Activated gamma-delta T cell treated with anti-CD3 and anti-CD28 coated beads, Interleukin-2, amount 50 U/mL, for 16 hours (primary cell): ENCODE measurements at places on chromosomes 2 and 18.

DNA sequence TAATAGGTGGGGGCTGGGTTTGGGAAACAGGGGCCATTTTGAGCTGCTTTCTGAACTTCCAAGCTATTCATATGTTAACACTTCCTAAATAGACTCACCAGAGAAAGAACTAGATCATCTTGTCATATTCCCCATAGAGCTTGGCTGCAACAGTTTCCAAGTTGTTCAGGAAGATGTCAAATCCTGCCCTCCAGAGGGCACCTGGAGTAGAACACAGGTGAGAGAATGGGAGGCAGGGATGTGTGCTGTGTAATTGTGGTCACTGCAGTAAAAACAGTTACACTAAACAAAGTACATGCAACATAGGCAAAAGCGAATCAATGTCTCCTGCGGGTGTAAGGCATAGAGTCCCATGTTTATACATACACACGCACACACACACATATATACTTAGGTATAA is 34.5 kb upstream of the LRRC30 start:
- DNase-seq, result no peak

DNA sequence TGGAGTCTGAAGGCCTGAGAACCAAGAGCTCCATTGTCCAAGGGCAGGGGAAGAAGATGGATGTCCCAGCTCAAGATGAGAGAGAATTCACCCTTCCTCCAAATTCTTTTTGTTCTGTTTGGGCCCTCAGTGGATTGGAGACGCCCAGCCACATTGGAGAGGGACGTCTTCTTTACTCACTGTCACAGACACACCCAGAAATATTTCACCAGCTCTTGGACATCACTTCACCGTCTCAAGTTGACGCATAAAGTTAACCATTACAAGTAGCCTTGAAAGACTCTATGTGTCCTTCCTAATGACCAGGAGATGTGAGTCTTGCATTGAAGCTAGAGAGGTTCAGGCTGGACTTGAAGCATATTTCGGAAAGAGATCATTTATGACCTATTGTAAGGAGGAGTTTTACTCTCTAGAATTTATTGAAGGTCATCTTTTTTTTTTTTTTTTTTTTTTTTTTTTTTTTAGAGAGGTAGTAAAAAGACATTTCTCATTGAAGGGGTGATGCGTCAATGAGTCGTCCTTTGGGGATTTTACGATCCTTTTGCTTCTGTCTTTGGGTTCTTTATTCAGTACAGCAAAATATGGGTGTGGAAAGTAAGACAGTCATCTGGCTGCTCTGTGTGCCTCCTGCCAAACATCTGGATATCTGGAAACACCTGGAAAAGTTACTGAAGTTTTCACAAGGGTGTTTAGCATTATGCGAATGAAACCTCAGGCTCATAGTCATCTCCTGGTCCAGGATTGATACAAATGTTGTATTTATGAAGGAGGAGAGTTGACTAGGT is 118.1 kb downstream of the PRPF40A start:
- DNase-seq, result no peak

DNA sequence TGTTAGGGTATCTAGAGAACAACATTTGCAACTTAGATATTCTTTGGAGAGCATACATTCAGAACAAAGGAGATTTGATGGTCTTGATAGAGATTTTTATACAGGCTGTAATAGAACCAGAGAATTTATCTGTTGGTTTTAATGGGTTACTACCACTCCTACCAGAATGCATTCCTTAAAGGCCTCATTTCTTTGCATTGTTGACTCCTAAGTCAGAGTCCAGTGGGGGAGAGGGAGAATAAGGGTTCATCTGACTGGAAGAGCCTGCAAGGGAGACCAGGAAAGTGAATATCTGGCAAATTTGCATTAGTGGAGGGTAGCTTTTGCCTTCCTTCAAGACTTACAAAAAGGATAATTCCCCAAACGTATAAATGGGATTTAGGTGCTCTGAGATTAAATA is 29.7 kb downstream of the AGPS start:
- no peak for DNase-seq

DNA sequence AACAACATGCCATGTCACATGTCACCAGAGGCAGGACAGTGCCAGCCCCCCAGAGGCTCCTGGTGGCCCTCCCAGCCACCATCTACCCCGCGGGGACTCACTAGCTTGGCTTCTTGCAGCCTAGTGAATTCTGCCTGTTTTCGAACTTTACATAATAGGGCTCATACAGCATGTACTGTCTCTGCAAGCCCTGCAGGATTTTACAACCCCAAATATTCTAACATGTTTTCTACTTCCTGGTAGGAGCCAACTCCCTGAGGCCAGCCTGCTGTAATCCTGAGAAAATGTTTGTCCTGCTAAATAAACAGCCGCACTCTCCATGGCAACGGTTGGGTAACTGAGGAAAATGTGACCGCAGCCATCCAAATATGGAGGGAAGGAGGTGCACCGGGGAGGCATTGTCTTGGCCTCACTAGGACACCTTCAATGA is 2.7 kb downstream of the PER2 start:
- DNase-seq, result no peak

- no peak for DNase-seq
These were observed 85.7 kb upstream of the FRZB start for GRCh38 chr2:182951948-182952663.
